ENCODE measurements at places on chromosomes 4 and X.

DNA sequence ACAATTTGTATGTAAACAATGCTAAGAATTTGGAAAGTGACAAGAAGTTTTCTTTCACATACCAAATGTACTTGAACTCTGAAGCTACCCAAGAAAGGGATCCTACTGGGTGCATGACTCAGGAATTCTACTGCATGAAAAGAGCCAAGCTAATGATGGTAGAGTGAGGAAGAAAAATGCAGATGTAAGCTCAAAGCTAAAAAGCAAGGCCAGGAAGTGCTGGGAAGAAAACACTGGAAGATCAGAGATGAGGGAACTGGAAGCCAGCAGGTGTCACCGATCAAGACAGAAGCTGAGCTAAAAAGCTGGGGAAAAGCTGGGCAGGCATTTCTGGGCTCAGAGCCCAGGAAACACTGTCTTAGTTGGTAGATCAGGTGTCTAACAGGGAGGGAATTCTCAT, 449.1 kb downstream of the NKX6-1 start:
- no peak for DNase-seq

GRCh38 chr4:13349096-13349495, 135.0 kb downstream of the RAB28 start:
- no peak for DNase-seq

GRCh38 chr4:134628066-134628465, 426.5 kb upstream of the PABPC4L start:
- no peak for DNase-seq

- no peak for DNase-seq
These were observed 279.7 kb upstream of the ARX start for GRCh38 chrX:25295466-25295865.

DNA sequence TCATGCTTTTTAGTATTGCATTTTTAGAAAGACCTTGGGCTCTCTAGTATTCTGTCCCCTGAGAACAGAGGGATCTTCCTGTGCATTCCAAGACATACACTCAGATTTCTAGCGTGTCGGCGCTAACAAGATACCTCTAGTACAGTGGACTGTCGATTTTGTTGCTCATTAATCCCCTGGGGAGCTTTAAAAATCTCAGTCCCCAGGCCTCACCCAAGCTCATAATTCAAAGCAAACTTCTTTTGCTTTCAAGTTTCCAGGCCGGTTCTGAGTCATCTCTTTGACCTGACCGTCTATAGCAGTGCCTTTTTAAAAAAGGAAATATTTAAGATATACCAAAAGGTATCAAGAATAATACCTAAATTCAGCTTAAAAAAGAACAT, 137.0 kb downstream of the AMMECR1 start:
- DNase-seq = no peak

GRCh38 chr4:37978248-37978924, 18.2 kb downstream of the PTTG2 start:
- DNase-seq = no peak

GRCh38 chr4:14265651-14266050, 638.1 kb upstream of the BOD1L1 start:
- no peak for DNase-seq

- no peak for DNase-seq
These were observed 266.3 kb downstream of the PDGFC start for GRCh38 chr4:156705311-156705710.

- DNase-seq = no peak
These were observed 14.2 kb downstream of the DHX15 start for GRCh38 chr4:24570172-24570571.

- no peak for DNase-seq
These were observed 184.1 kb upstream of the LEF1 start for GRCh38 chr4:108352664-108353308.

DNA sequence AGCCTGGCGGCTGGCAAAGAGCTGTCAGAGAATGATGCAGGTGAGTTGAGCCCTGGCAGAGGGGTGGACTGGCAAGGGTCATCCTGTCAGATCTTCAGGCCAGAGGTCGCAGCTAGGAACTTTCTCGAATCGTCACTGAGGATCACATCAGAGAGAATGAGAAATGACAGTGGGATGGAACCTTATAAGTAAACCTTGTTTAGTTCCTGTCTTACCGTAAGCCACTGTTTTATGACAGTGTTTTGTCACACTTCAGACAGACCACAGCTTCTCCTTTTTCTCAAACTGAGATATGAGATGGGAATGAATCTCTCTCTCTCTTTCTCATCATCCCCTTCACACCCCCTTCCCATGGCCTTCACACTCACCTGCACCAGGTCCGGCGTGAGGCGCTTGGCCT, 9.3 kb downstream of the DIPK2B start:
- no peak for DNase-seq

GRCh38 chr4:26150948-26151347, 169.9 kb upstream of the RBPJ start:
- DNase-seq = no peak

GRCh38 chrX:54447461-54447860, 7.3 kb downstream of the TSR2 start:
- no peak for DNase-seq

DNA sequence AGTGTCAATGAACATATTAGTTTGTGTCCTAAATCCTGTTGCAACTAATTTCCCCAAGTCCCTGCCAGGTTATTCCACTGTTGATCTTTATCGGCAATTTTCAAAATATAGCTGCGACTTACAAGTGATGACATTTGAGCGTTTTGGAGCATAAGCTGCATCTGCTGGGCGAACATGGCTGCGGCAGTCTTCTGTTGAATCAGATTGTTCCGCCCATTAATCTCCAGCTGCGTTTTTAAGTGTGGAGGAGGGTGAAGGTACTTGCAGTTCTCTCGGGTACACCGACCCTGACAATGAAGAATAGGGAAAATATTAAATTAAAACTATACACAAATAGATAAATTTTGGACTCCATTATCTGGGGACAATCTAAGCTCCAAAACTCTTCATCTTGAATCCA, 82.7 kb downstream of the MBNL3 start:
- DNase-seq = no peak

- DNase-seq = no peak
These were observed 101.7 kb downstream of the GATB start for GRCh38 chr4:151658959-151659600.

DNA sequence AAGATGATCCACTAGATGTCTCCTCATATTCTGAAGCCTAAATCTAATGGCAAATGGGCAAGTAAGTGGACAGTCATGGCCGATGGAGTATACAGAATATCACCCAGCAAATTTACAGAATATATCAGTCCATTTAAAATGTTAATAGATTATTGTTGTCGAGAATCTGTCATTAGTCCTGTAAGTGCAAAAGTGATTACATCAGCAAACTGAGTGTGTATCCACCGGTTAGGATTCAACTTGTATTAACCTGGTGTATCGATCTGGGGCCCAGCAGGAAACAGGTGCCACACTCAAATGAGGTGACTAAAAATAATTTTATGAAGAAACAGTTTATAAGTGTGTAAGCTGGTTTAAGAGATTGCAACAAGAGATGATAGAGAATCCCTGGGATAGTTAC, 367.9 kb upstream of the FAM47C start:
- no peak for DNase-seq

- no peak for DNase-seq
These were observed 82.3 kb downstream of the PRSS12 start for GRCh38 chr4:118270492-118270891.

DNA sequence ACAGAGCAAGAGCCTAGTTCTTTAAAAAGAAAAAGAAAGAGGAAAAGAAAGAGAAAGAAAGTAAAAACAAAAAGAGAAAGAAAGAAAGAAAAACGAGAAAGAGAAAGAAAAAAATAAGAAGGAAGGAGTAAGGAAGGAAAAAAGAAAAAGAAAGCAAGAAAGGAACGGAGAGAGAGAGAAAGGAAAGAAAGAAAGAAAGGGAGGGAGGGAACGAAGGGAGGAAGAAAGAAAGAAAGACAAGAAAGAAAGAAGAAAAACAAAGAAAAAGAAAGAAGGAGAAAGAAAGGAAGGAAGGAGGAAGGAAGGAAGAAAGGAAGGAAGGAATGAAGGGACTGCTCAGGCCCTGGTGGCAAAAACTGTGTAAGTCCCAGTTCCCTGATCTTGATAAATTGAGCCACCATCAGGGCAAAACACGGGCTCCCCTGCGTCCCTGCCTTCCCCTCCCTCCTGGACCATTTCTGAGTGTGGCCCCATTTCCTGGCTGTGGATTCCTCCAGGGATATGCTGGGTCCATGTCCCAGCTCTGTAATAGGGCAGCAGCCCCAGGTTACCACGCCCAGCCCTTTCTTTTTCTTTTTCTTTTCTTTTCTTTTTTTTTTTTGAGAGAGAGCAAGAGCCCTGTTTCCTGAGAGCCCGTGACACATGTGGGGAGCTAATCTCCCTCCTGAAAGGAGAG, 44.8 kb downstream of the SHOX start:
- no peak for DNase-seq

GRCh38 chr4:174865418-174865985, 36.5 kb upstream of the GLRA3 start:
- no peak for DNase-seq

- no peak for DNase-seq
These were observed 49.5 kb downstream of the SUPT20HL2 start for GRCh38 chrX:24264383-24264782.

DNA sequence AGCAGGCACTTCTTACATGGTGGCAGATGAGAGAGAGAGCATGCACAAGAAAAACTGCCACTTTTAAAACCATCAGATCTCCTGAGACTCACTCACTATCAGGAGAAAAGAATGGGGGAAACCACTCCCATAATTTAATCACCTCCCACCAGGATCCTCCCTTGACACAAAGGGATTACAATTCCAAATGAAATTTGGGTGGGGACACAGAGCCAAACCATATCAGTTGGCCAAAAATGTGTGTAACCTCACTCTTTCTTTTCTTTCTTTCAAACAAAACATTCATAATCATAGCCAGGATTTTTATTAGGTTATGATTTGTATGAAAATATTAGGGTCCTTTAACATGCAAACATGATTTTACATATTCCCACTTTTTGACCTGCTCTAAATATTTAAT, 222.1 kb downstream of the PCDH18 start:
- no peak for DNase-seq

GRCh38 chr4:163042306-163042705, 124.4 kb downstream of the NAF1 start:
- DNase-seq = no peak

- DNase-seq = no peak
These were observed 12.1 kb downstream of the LETM1 start for GRCh38 chr4:1843852-1844251.

DNA sequence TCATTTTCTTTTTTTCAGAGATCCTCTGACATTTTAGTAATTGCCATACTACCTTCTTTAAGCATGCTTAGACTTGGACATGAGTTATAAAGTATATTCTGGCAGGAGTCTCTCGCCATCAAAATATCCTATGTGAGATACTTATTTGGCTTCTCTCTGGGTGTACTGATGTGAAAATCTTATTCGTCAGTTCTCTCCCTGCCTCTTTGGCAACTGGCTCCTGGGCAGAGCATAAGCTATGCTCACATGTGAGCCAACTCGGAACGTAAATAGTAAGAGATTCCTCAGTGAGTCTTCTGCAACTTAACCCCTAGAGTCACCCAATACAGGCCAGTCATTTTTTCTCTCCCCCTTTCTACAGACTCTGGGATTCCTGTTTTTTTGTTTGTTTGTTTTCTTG, 91.6 kb downstream of the MAGEB17 start:
- DNase-seq = no peak

DNA sequence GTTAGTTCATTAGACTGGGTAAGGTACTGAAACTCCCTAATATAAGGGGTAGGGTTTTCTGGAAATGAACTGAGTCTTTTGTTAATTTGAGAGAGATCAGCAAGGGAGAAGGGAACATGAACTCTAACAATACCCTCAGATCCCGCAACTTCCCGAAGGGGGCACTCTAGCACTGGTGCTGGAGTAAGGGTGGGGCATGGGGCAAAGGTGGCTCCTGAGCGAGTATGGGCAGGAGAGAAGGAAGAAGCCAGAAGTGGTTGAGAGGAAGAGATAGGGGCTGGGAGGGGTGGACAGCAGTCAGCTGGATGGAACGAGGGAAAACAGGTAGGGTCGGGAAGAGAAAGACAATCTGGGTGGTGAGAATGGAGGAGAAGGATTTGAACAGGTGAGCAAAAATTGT, 183.2 kb upstream of the MAGEE2 start:
- no peak for DNase-seq
